SW 1271 (cell line): ENCODE measurements at places on chromosomes 1 and 21.

DNA sequence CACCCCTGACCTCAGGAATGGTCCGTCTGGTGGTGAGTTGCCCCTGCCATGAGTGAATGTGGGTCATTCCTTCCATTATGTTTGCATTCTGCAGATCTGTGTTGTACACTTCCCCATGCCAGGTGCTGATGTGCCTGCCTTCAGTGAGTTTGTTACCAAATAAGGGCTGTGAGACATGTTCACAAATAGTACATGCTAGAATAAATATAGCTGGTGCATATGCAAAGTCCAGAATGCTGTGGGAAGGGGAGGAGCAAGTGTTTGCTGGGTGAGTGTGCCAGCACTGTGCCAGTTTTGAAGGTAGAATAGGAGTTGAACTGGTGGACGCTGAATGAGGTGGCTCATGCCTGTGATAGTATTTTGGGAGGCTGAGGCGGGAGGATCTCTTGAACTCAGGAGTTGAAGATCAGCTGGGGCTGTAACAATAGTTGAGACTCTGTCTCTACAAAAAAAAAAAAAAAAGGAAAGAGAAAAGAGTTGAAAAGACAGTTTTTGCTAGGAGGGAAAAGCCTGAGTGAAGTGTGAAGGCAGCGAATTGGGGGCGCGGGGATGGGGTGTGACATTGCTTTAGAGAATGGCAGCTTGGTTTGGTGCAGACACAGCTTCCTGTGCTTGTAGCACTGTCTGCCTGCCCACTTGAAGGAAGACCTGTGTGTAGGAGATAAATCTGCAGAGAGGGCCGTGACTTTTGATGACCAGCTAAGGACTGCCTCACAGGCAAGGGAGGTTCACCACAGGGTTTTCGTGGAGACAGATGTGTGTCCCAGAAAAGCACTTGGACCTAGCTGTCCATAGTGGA lies 61.1 kb downstream of the LGR6 start:
- DNase-seq: no peak

GRCh38 chr1:150364231-150365003 lies 470 bp downstream of the RPRD2 start:
- peak; percentile 7 for DNase-seq

- no peak for DNase-seq
These were observed 527 bp downstream of the MACO1 start for GRCh38 chr1:25430967-25431881.

DNA sequence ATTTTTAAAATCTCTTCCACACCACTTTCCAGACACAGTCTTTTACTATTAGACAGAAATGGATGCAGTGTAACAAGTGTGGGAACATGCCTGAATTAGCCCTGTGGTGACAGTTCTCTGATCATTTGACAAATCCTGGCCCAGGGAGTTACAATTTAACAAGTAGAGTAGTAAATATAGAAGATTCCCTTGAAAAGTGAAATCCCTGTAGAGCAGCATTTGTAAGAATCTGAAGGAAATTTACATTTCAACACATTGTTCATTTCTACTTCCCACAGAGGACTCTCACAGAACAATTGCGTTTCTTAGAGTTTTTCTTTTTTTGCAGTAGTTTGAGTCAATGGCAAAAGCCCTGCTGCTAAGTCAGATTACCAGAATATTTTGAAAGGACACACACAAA lies 458.3 kb upstream of the BRINP3 start:
- DNase-seq: no peak

GRCh38 chr1:37714689-37715088 lies 22.4 kb downstream of the CDCA8 start:
- DNase-seq: no peak

- no peak for DNase-seq
These were observed 794 bp downstream of the NID1 start for GRCh38 chr1:236063919-236064673.

DNA sequence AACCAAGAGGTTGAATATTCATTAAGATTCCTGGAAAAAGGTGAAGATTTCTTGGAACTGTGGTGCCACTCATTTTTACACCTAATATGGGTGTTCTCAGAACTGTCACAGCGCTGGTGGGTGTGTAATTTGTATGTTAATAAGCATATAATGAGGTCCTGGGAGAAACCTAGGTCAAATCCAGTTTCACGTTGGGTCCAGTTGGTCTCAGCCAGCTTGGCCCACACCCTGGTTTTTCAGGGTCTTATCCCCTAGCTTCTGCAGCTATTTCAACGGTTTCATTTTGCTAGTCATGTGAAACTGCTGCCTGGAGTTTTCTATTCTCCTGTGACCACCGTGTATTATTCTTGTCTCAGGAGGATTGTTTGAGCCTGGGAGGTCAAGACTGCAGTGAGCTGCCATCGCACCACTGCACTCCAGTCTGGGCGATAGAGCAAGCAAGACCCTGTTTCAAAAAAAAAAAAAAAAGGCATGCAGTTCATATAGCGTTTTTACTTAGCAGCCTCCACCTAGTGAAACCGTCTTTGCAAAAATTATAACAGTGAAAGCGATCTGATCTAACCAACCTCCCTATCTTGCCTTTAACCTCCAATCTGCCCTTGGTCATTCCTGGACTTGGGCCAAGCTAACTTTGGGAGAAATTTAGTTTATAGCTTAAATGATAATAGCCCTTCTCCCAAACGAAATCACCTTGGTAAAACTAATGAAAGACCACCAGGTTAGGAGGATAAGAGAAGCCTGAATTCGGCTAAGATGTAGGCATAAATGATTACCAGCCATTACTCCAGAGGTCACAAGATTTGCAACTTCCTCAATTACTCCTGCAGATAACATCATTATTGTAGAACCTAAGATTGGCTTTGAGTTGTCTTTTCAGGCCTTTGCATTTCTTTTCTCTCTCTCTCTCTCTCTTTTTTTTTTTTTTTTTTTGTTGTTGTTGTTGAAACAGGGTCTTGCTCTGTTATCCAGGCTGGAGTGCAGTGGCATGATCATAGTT lies 44.0 kb downstream of the PTAFR start:
- DNase-seq: no peak

DNA sequence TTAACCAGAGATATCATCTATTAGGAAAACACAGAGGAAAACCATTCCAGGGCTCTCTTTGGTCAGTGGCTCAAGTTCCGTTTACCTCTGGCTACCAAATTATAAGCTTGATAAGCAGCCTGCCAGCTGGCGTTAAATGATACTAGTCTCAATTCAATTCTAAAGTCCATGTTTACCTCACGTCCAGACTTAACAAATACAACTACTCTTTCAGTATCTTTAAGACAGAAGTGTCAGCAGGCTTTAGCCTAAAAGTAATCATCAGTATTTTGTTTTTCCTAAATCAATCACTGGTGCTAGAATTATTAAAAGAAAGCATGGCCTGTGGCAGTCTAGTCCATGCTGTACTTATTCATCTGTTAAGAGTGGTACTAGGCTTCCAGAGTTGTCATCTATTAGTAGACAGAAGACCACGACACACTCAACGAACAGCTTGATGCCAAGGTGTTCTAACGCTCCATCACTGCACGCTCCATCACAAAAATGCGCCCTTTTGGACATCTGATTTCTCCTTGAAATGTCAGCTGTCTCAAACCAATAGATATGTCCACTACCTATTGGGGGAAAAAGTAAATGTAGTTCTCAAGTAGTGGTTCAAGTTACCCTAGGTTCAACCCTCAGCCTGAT lies 1.5 kb downstream of the IVNS1ABP start:
- DNase-seq: no peak

DNA sequence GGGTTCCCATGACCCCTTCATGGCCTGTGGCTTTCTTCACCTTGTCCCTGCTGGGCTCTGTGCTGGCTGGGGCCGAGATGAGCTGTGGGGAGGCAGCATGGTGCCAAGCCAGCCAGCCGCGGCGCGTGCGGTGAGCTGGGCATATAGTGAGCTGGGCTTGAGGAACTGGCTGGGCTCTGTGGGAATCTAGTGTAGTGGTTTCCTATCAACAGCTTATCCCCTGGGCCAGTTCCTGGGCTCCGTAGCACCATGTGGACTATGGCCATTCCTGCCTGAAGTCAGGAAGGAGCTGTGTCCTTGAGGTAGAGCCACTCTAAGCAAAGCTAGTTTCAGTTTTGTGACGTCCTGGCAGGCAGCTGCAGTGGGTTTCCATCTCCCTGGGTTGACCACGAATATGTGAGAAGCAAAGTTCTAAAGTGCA lies 1.8 kb downstream of the NCMAP start:
- DNase-seq: no peak

- DNase-seq: no peak
These were observed 17.4 kb upstream of the PLEKHA6 start for GRCh38 chr1:204376919-204377799.

GRCh38 chr1:215865060-215865459 lies 298.0 kb downstream of the KCTD3 start:
- no peak for DNase-seq

- peak; percentile 33 for DNase-seq
These were observed at the start of the genes ERMAP and SVBP for GRCh38 chr1:42816585-42817439. ERMAP (plus strand) TSS chr1:42817122; CDS start chr1:42830449, 13,327 bp downstream. SVBP (minus strand) TSS chr1:42817397; CDS start chr1:42816544, 853 bp downstream.

DNA sequence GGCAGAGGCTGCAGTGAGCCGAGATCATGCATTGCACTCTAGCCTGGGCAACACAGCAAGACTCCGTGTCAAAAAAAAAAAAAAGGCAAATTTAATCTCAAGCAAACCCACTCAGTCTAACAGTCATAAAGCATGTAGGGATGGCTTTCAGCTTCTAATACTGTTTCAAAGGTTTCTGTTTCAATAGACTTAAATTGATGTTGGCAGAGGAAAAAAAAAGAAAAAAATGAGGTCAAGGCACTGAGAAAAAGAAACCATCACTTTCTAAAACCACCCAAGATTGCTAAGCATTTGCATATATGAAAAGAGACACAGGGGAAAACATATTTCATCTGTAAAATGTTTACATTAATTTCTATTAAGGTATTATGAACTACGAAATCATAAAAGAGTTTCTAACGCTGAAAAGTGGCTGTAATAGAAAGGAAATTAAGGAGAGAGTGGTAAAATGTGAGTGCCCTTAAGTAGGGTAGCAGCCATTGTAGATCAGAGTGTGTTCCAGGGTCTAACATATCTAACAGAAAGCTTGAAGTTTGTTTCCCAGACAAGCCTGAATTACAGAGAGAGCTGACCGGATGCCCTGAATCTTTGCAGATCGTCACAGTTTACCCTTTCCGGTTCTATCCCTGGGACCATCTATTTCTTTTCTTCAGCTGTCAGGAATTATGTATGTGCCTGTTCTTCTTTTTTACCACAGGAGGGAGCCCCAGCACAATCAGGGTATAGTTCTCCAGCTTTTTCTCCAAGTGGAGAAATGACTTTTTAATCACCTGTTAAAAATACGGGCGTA lies 70.0 kb downstream of the PLD5 start:
- DNase-seq: no peak

- peak; percentile 15 for DNase-seq
These were observed 338.6 kb upstream of the SNX7 start for GRCh38 chr1:98322966-98323365.

- no peak for DNase-seq
These were observed 95.0 kb upstream of the COL6A1 start for GRCh38 chr21:45886610-45887026.

DNA sequence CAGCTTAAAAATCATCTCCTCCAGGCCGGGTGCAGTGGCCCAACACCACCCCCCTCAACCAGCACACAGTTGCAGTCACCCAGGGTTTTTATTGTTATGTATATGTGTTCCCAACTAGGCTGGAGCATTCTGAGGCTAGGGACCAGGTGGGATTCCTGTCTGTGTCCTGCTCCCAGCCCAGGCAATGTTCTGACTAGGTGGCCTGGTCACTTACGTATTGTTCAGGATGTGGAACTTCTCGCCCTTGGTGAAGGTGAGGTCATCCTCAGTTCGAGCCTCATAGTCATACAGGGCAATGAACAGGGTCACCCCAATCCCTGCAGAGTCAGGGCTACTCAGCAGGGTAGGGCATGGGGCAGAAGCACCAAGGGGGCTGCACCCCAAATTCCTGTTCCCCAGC lies 12.2 kb downstream of the FGR start:
- no peak for DNase-seq

DNA sequence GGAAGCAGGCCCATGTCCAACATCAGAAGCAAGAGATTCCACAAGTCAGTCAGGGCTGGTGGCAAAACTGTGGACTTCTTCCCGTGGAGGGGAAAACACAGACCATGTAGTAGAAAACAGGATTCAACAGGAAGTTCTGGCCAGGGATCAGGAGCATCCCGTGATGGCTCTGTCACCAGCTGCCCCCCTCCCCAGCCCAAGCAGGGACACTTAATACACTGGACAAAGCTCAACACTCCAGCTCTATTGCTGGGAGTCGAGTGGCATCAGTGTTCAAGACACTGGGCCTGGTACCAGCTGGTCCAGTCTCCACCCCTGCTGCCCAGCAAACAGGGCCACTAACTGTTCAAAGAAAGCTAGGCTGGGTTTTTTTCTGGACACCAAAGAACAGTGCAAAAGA lies 3.7 kb downstream of the SLC45A3 start:
- DNase-seq: no peak

GRCh38 chr1:212743901-212744475 lies 44.3 kb upstream of the BATF3 start:
- no peak for DNase-seq

DNA sequence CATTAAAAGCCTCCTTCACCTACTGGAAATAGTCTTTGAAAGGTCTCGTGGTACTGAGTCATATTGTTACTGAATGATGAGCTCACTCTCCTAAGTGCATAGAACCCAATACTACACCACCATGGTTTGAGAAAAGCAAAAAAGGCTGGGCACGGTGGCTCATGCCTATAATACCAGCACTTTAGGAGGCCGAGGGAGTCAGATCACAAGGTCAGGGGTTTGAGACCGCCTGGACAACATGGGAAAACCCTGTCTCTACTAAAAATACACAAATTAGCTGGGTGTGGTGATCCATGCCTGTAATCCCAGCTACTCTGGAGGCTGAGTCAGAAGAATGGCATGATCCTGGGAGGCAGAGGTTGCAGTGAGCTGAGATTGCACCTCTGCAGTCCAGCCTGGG lies 3.3 kb upstream of the HNRNPCL1 start:
- no peak for DNase-seq

- no peak for DNase-seq
These were observed 138.0 kb downstream of the PLXNA2 start for GRCh38 chr1:208106218-208106617.

DNA sequence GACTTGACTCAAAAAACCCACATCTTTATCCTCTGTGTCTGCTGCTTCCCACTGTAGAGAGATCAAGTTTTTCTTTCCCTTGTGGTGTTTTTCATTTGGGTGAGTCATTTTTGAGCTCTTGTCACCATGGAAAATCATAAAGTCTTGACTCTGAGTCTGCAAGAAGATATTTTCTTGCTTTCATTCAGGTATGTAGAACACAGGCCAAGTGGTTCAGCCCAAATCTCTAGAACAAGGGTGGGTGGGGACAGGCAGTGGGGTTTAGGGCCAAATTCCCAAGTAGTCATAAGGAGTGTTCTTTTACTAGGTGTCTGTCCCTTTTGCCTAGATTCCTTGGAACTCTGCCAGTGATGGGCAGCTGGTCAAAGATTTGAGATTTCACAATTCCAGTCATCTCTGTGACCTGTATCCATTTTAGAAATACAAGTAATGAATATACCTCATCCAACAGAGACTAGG lies 21.5 kb upstream of the ARHGAP29 start:
- no peak for DNase-seq
